ENCODE measurements at places on chromosomes 1 and 21.

DNA sequence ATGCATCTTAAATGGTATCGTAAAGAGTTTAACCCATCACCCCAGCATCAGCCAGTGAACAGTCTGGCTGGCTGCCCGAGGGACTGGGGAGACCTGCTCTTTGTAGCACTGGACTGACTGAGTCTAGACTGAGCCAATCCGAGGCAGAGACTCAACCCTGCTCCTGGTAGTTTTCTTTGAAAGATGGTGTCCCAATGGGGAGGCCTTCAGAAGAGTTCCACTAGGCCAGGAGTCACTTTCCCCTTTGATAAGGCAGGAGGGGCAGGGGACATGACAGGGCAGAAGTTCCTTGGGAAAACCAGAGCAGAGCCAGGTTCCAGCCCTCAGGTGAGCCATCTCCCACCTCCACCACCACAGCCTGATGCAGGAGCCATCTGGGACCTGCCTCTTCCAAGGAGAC lies 203.5 kb downstream of the CAMTA1 start:
- no peak for DNase-seq

GRCh38 chr1:207923561-207923960 lies 12.6 kb upstream of the CD34 start:
- DNase-seq = no peak

- DNase-seq = no peak
Measured at GRCh38 chr1:158654571-158654970, 31.9 kb downstream of the SPTA1 start.

GRCh38 chr1:223012938-223013337 lies 130.1 kb downstream of the TLR5 start:
- no peak for DNase-seq

- DNase-seq = peak; percentile 81
Measured at GRCh38 chr1:189619682-189620332, 857.9 kb downstream of the BRINP3 start.

DNA sequence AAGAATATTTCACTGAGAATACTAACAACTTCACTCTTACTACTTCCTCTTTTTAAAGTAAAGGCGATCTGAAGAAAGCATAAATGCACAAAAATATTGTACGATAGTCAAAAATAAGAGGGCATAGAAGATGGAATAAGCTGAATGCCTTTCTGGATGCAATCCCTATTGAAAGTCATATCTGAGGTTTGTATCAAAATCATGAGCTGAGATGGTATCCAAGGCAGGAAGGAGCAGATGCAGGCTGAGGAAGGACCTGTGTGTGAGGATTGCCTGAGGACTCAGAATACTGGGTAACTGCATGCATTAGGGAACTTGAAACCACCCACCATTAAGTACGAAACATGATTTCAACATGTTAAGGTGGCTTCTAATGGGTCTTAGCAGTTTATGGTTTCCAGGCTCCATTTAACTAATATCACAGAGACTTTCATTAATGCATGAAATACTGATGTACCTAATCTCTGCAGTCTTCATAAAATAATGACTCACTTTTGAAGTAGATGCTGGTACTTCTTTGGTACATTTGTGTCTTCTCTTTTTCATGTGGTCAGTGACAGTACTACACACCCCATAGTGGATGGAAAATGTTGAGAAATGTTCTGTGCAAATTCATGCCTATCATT lies 29.6 kb upstream of the RGS1 start:
- no peak for DNase-seq

GRCh38 chr1:85898861-85899260 lies 190.6 kb upstream of the ZNHIT6 start:
- no peak for DNase-seq

- no peak for DNase-seq
Measured at GRCh38 chr1:209738270-209738669, 17.6 kb upstream of the TRAF3IP3 start.

DNA sequence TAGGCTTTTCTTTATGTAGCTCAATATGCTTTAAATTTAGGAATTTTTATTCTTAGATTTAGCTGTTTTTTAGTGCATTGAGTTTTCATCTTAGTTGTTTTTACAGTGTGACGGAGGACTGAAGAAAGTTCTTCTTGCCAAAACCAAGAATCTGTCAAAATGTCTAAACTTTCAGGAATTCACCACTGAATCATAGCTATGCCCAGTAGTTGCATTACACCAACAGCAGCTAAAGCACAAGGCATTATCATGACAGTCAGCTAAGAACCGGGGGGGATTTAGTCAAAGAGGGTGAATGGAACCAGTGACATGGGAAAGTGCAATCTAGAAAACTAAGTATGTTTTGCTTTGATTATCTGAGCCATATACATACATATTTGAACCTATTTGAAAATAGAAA lies 6.5 kb upstream of the C1orf146 start:
- DNase-seq = no peak

DNA sequence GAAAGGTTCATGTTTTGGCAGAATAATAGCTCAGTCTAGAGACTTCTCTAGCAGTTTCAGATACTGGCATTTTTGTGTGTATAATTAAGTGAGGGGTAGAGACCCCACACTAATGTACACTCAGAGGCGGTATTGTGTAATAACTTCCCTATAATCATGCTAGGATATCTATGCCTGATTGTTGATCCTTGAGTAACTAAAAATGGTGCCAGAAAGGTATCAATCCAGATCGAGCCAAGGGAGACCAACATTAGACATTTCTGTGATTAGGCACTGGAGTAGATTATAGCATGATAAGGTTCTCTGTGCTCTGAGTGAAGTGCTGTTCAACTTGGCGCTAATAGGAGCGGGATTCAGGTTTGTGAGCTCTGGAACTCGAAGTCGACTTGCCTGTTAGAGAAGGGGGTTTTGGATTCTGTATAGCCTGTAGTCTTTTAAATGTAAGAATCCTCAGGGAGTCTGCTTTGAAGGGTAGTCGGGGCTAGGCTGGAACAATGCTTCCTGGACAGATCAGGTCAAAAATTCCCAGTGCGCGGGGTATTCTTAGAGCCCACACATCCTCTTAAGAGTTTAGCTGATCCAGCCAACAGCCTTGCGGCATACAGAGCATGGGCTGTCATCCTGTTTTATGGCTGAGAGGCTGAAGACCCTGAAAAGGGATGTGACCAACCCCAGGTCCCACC lies 24.2 kb downstream of the MAN1C1 start:
- DNase-seq = no peak

- DNase-seq = no peak
Measured at GRCh38 chr1:78836726-78837125, 169.8 kb downstream of the ADGRL4 start.

GRCh38 chr1:84571150-84571535 lies 3.1 kb downstream of the CTBS start:
- no peak for DNase-seq

DNA sequence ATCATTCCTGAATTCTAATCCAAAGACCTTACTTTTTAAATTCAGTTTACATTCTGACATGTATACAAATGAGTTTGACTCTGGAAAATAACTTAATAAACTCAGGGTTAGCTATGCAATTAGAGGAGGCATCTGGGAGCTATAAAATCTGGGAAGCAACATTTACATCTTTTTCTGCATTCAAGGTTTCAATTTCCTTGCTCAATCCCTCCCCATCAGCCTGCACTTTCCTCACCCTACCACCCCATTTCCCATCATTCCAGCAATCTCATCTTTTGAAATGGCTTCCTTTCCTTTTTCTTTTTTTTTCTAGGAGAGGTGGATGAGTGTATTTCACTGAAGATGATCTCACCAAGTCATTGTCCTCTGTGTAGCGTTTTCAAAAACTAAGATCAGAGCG lies 65.3 kb upstream of the BEND5 start:
- no peak for DNase-seq

- no peak for DNase-seq
Measured at GRCh38 chr21:32817208-32817607, 45.7 kb upstream of the PAXBP1 start.

DNA sequence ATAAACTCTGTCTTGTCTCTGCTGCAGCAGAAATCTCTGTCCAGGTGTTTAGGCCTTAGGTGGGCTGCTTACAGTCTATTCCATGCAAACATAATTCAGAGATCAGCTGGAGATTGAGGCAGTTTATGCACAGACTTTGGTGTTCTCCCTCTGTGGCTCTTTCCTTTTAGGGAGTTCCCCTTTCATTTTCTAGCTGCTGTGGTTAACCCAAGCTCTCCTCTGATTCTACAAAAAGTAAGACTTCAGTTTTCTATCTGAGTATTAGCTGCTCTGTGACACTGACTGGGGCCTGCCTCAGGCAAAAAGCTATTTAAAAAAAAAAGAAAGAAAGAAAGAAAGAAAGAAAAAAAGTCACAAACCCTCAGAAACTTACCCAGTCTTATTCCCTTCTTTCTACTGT lies 211.1 kb downstream of the CAMTA1 start:
- DNase-seq = no peak

GRCh38 chr1:205536759-205537361 lies 32.4 kb downstream of the CDK18 start:
- peak; percentile 62 for DNase-seq

- DNase-seq = no peak
Measured at GRCh38 chr21:33478935-33479678, 667 bp downstream of the TMEM50B start.

DNA sequence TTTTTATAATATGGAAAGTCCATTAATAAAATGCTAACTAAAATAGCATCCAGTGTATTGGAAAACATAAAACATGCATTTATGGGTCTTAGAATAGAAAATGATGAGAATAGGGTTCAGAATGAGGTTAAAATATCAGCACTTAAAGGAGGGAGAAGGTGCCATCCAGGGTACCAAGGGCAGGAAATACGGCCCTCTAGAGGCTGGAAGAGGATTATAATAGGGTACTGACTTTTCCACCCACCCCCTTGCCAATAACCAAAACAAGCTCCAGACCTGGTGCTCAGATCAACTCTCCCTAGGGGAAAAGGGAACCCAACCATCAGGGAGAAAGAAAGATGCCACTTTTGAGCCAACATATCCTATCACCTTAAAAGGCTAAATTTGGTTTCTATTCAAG lies 26.7 kb downstream of the ASTN1 start:
- no peak for DNase-seq

DNA sequence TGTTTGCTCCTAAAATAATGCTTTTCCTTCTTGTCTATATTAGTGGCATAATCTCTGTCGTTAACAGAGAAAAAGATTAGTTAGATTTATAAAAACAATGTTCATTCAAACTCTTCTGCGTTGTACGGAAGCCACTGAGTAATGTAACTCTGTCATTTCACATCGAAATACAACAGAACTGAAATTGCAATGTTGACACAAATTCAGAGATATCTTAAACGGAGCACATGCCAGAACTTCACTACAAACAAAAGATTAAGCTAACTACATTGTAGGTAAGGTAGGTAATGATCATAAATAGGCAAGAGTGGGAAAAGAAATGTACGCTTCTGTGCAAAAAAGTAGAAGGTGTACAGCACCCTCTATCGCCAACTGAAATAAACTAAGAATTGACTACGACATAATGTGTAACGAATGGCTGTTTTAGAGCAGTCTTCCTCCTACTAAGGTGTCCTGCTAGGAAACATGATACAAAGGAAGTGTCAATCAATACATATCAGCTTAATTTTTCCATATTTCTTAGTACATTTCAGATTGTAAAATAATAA lies 56.6 kb downstream of the PCNX2 start:
- no peak for DNase-seq

DNA sequence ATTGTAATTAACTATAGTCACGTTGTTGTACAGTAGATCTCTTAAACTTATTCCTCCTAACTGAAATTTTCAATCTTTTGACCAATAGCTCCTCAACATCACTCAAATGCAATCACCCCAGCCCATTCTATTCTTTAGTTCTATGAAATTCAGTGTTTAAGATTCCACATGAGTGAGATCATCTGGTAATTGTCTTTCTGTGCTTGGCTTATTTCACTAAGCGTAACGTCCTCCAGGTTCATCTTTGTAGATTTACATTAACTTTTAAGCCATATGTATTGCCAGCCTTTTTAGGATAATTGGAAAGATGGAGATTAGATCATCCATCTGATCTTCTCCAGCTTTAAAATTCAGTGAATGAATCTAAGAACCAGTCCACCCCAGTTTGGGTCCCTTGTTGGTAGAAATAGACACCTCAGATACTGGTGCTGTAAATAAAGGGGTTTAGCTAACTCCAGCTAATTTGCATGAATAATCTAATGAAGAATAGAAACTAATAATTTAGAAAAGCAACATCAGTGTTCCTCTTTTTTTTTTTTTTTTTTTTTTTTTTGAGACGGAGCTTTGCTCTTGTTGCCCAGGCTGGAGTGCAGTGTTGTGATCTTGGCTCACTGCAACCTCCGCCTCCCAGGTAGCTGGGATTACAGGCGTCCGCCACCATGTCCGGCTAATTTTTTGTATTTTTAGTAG lies 7.0 kb downstream of the S100A10 start:
- no peak for DNase-seq

DNA sequence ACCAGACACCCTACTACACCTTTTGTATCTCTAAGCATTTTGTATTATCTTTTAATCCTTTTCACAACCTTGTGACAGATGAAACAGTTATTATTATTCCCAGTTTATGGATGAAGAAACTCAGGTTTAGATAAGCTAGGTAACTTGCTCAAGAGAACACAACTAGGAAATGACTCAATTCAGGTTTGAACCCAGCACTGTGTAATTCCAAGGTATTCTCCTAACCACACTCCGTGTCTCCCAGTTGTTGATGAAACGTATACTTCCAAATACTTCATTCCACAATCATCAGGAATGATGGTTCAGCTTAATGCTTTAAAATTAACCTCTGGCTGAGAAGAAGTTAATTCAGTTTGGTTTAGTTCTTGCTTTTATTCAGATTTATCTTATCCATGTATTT lies 51.7 kb upstream of the MRPS6 start:
- no peak for DNase-seq

- DNase-seq = no peak
Measured at GRCh38 chr1:96072021-96072420, 649.6 kb upstream of the PTBP2 start.

DNA sequence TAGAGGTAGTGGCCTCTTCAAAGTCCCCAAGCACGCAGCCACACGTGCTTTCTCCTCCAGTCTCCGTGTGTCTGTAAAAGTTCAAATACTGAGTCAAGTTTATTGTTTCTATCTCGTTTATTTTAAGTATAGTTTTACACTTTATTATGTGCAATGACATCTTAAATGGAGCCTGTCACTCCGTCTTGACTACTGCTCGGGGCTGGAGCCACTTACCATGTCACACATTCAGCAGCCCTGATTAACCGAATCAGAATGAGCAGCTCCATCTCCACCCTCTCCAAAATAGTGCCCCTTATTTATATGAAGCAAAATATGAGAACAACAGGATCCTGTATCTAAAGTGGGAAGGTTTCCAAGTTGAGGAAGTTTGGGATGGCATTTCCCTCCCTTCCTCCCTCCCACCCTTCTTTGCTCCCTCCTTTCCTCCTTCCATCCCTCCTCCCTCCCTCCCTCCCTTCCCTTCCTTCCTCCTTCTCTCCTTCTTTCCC lies 201.0 kb downstream of the PBX1 start:
- DNase-seq = no peak

DNA sequence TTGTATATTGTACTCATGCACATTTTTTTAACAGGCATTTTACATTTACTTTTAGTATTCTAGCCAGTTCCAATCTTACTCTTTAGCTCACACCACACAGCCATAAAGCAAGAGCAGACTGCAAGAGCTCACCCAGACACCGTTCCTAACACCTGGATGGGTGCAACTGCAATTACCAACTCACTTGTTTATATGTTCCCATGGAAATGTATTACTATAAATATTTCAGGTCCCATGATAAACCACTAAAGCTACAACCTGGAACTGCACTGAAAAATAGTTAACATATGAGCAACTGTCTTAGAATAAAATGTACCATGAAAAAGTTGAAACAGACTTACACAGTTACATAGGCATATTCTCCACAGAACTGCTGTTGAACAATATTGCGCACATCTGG lies 30.8 kb downstream of the USP48 start:
- no peak for DNase-seq

- no peak for DNase-seq
Measured at GRCh38 chr1:25816112-25816718, 3.5 kb upstream of the MTFR1L start.
